ENCODE measurements at places on chromosomes 2 and 18.

- no peak for DNase-seq
Observed at GRCh38 chr2:109554758-109555157, 59.0 kb downstream of the SEPTIN10 start.

- no peak for DNase-seq
Observed at GRCh38 chr2:212901604-212902275, 249.7 kb downstream of the IKZF2 start.

GRCh38 chr2:74373221-74373676, 6.9 kb downstream of the DCTN1 start:
- DNase-seq, result no peak

DNA sequence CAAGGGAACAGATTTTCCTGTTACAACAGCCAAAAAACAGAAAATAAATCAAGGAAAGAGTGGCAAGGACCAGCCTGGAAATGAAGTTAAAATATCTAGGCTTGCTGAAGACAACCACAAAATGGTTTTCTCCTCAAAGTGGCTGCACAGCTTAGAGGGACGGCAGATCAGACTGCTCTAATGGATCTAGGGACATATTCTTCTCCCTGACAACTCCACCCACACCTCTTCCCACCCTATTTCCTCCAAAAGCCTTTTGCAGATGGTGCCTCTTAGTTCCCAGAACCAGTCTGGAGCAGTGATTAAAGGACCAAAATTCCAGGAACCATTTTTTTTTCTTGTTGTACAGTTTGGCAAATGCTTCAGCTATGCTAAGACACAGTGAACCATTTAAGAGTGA, 220.2 kb upstream of the SIX2 start:
- DNase-seq, result no peak

DNA sequence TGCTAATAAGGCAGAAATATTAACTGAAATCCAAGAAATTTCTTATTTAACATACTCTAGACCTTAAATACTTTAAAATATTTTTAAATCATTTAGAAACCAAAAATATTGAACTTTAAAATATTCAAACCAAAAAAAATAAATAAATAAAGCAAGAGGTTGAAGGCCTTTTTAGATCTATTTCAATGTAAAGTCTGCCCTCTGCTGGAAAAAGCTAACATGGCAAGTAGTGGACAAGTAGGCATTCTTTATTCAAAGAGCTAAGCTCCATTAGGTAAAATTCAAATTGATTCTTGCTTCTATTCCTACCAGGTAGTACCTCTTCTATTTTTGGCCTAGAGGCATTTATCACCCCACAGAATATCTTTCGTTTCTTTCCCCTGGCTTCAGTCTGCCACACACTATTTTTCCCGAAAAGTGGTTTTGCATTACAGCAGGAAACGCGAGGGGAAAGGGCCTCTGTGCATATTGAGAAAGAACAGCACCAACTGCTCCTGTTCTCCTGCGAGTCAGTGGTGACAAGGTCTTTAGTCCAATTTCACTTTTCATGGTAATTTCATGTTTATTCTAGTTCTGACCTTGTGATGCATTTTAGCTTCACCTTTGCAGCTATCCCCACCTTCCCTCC, 20.4 kb downstream of the IFIH1 start:
- peak; percentile 82 for DNase-seq

- peak; percentile 31 for DNase-seq
Observed at GRCh38 chr2:58376592-58376991, 135.5 kb upstream of the FANCL start.

GRCh38 chr18:8609659-8610458, 622 bp downstream of the RAB12 start:
- peak; percentile 10 for DNase-seq

DNA sequence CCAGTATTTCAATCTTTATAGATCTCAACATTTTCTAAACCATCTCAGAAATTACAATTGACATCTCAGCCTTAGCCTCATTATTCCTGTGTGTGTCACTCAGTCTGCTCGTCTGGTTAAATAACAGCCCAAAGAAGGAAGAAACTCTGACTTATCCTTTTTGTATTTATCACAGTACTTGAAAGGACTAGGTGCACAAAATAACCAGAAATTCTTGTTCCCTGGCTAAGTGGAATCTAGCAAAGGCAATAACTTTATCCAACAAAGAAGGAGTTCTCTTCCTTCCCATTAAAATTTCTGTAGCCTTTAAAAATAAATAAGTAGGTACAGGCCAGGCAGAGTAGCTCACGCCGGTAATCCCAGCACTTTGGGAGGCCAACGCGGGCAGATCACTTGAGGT, 139.9 kb upstream of the PID1 start:
- DNase-seq, result no peak

- DNase-seq, result no peak
Observed at GRCh38 chr2:65027616-65028244, 28.5 kb upstream of the CEP68 start.

- no peak for DNase-seq
Observed at GRCh38 chr2:72367530-72368225, 220.0 kb upstream of the CYP26B1 start.

Data from activated CD4-positive, alpha-beta T cell treated with anti-CD3 and anti-CD28 coated beads, Interleukin-2, Interleukin-6, amounts not matched to agents 100 ng/mL and 50 ng/mL, durations not matched to agents 16 hours and 8 hours (primary cell).